Activated CD4-positive, alpha-beta T cell treated with anti-CD3 and anti-CD28 coated beads, Interleukin-2, amount 10 ng/mL, durations not matched to agents 24 days and 14 days (primary cell): ENCODE measurements at places on chromosomes 12 and 14. TPM values are rescaled to one million over a fixed set of nuclear protein-coding genes. Genes with fewer than 3 reads are reported as not detected.
A peak's percentile ranks its signal among the peaks of the same experiment; 100 is the strongest.

The SMCO2 gene
- total RNA-seq, result 1.1 and 1.4 TPM in 2 replicates

- H3K4me3 ChIP-seq, result no peak overlapping the region
- H3K27ac ChIP-seq, result no peak overlapping the region
- H3K36me3 ChIP-seq, result no peaks in the 10 kb centered on the region
- H3K4me1 ChIP-seq, result no peaks in the 10 kb centered on the region
- H3K27me3 ChIP-seq, result no peaks in the 10 kb centered on the region
These were observed 735.4 kb upstream of the USP15 start for GRCh38 chr12:61524851-61525250.

DNA sequence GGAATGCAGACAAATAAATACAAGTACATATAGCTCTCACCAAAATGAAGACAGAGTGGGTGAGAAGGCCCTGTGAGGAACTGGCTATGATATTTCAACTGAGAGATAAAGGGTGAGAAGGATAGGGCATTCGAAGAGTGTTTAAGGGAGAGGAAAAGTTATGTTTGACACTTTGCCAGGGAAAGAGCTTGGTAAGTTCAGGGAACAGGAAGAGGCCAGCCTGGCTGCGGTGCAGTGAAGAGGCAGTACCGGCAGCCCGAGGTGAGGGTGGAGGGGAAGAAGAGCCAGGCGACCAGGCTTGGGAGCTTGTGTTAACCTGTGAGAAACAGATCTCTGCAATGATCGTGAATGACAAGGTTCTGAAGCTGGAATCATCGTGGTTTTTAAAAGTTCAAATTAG, 84.7 kb upstream of the RFX4 start:
- H3K36me3 ChIP-seq, result peaks cover 9% of the 10 kb centered on the region
- no peak overlapping the region for H3K27ac ChIP-seq
- H3K27me3 ChIP-seq, result no peaks in the 10 kb centered on the region
- DNase-seq, result no peak
- H3K4me1 ChIP-seq, result peaks cover 3% of the 10 kb centered on the region

The CELA1 gene
- total RNA-seq, result not detected in 2 replicates

GRCh38 chr14:64709126-64709525, 4.9 kb downstream of the PLEKHG3 start:
- peaks cover 43% of the 10 kb centered on the region for H3K27me3 ChIP-seq
- peaks cover 16% of the 10 kb centered on the region for H3K36me3 ChIP-seq
- H3K4me1 ChIP-seq, result peaks cover 41% of the 10 kb centered on the region
- H3K27ac ChIP-seq, result peak overlapping the region; percentile 38

DNA sequence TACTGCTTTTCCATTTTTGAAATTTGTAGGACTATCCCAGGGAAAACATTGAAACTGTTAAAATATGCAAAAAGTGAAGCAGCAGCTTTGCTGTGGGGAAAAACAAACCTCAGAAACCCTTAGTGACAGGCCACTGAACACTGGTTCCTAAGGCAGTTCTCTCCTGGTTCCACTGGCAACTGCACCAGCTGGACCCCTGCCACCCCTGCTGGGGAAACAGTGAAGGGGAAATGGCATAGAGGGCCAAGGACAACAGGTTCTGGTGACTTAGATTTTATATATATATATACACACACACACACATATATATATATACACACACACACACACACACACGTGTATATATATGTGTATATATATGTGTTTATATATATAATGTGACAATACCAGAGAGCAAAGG, 16.2 kb upstream of the KRT7 start:
- peaks cover 29% of the 10 kb centered on the region for H3K27me3 ChIP-seq
- no peak overlapping the region for H3K4me3 ChIP-seq
- DNase-seq, result no peak
- H3K4me1 ChIP-seq, result peaks cover 7% of the 10 kb centered on the region

The TOMM20L gene
- total RNA-seq, result not detected in 2 replicates

The CRACR2A gene
- total RNA-seq, result 26.6 and 27.0 TPM in 2 replicates

DNA sequence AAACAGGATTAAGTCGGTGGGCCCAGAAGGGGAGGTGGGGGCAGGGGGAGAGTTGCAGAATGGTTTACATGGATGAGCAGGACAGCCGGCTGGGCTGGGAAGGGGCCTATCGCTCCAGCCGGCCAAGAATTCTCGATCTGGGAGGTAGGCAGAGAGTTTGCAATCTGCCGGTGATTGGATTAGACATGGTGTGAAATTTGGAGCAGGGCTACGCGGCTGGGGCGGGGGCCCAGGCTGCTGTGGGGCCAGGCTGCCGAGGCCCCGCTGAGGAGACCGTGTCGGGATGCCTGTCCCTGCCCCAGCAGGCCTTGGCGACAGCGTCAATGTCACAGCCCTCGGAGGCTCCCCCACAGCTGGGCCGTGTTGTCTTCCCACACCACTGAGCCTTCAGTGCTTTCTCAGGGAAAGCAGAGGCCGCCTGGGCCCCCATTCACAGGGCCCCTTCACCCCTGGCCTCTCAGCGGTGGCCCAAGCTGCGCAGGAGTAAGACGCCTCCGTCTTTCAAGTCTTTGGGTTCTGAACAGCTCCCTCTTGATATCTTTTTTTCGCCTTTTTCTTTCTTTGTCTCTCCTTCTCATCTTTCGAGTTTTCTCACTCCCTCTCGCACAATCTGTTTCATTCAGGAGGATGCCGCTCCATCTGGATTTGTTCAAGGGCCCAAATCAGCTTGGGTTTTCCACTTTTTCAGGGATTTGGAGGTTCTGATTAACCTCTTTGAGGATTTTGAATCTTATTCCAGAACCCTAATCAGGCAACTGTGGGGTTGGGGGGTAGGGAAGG, 117.5 kb upstream of the PARP11 start:
- no peak for DNase-seq
- H3K4me1 ChIP-seq, result peaks cover 23% of the 10 kb centered on the region
- H3K4me3 ChIP-seq, result no peak overlapping the region
- H3K27ac ChIP-seq, result no peak overlapping the region

GRCh38 chr14:100617410-100618317, 30.4 kb upstream of the BEGAIN start:
- H3K27me3 ChIP-seq, result peaks cover 11% of the 10 kb centered on the region
- H3K36me3 ChIP-seq, result no peaks in the 10 kb centered on the region
- DNase-seq, result peak; percentile 70
- no peak overlapping the region for H3K27ac ChIP-seq

DNA sequence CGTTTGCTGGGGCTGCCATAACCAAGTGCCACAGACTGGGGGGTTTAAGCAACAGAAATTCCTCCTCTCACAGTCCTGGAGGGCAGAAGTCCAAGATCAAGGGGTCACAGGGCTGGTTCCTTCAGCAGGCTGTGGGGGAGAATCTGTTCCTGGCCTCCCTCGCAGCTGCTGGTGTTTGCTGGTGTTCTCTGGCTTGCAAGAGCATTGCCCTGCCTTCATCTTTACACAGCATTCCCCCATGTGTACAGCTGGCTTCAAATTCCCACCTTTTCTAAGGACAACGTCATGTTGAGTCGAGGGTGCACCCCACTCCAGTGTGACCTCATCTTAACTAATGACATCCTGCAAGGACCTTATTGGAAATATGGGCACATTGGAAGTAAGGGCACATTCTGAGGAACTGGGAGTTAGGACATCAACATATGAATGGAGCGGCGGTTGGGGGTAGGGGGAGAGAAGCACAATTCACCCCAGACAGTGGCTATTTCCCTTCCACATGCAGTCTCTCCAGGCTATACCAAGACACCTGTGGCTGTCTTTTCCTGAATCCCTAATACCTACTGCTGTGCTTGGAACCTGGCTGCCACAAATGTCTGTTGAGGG, 123.6 kb downstream of the FOXN3 start:
- H3K36me3 ChIP-seq, result peaks cover 7% of the 10 kb centered on the region
- H3K27me3 ChIP-seq, result no peaks in the 10 kb centered on the region
- H3K27ac ChIP-seq, result no peak overlapping the region
- H3K4me1 ChIP-seq, result peaks cover 28% of the 10 kb centered on the region
- H3K4me3 ChIP-seq, result no peak overlapping the region
- no peak for DNase-seq

DNA sequence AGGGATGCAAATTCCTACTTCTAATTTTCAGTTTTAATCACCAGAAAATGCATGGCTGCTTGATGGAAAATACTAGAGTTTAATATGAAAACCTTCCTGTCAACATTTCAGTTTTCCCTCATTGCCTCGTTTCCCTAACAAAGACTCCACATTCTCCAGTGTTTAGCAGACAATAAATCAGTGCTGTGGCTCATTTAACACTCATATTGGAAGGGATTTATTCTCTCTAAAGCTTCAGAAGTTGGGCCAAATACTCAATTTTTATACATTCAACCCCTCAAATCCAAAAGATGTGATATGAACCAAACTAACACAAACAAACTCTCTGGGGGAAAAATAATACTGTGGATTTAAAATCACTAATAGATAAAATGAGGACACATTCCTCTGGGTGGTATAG, 482.5 kb downstream of the FLRT2 start:
- H3K27me3 ChIP-seq, result no peaks in the 10 kb centered on the region
- no peak overlapping the region for H3K27ac ChIP-seq
- no peak for DNase-seq
- H3K4me1 ChIP-seq, result no peaks in the 10 kb centered on the region

DNA sequence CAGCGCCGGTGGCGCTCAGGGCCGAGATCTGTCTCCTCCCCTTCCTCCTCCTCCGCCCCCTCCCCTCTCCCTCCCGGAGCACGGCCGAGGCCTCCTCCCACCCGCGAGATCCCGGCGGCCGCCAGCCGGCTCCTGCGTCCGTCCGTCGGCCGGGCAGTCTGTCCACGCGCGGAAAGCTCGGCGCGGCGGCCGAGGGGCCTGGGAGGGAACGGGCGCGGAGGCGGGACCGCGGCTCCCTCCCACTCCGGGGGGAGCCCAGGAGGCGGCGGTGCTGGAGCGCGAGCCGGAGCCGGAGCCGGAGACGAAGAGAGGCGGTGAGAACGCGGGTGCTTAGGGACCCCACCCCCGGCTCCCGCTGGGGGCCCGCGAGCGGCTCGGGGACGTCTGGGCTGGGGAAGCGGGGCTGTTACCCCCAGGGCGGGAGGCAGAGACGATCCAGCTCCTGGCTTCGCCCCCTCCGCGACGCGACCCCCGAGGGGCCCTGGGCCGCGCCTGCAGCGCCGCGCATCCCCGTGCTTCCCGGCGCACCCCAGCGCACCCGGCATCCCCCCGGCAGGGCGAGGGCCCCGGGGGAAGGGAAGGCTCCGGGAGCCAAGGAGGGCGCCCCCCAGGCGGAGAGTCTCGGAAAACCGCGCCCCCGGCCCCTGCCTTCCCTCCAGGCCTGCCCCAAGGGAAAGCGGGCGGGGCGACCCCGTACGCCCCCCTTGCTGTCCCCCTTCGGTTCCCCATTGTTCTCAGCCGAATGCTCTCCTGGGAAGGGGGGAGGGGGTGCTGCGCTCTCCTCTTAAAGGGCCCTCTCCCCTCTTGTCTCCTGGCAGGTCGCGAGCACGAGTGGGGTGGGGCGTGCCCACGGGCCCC, at the start of gene DTX1:
DTX1 (plus strand) TSS at position 100 of the 858 bp plus-strand sequence. CDS start 1,463 bp downstream, outside the sequence.
- DNase-seq, result peak; percentile 64
- no peaks in the 10 kb centered on the region for H3K36me3 ChIP-seq
- H3K27ac ChIP-seq, result no peak within 1 kb of the TSS
- peak within 1 kb of the TSS; percentile 42 for H3K4me3 ChIP-seq
- H3K27me3 ChIP-seq, result peaks cover 31% of the 10 kb centered on the region
- no peaks in the 10 kb centered on the region for H3K4me1 ChIP-seq

The DHH gene
- total RNA-seq, result 0.07 and 0.09 TPM in 2 replicates

- no peak overlapping the region for H3K27ac ChIP-seq
- no peaks in the 10 kb centered on the region for H3K4me1 ChIP-seq
- H3K4me3 ChIP-seq, result no peak overlapping the region
These were observed 468.3 kb downstream of the AACS start for GRCh38 chr12:125533434-125534029.

The SMIM41 gene
- total RNA-seq, result 0.19 TPM in 1 of 2 replicates, not detected in the other
